ENCODE measurements at places on chromosomes 1 and 21.

GRCh38 chr1:192831706-192832355, 23.0 kb downstream of the RGS2 start:
- DNase-seq = no peak

DNA sequence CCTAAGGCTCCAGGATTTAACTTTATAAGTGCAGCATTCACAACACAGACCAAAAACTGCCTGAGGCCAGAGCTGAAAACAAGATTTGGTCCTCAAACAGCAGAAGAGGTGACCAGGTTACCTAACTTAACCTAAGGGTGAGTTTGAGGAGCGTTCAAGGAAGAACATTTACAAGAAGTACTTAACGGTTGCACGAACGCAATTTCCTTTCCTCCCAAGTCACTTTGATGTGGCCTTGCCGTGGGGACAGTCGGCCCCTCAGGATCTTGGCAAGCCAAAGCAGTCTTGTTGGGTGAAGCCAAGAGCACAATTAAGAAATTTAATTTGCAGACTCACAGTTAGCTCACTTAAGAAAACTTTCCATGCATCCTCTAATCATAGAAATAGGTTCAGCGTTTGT, 202.6 kb upstream of the COA6 start:
- DNase-seq = no peak

- DNase-seq = no peak
Observed at GRCh38 chr21:44529011-44529421, 11.0 kb downstream of the KRTAP10-1 start.

- peak; percentile 86 for DNase-seq
Observed at GRCh38 chr1:157045250-157046218, at the start of gene ARHGEF11. ARHGEF11 (minus strand) TSS chr1:157045742; CDS start chr1:157044330, 1,412 bp downstream.

- DNase-seq = no peak
Observed at GRCh38 chr1:42417166-42417565, 36.6 kb downstream of the RIMKLA start.

GRCh38 chr1:28751315-28752060, 14.7 kb downstream of the YTHDF2 start:
- DNase-seq = no peak

DNA sequence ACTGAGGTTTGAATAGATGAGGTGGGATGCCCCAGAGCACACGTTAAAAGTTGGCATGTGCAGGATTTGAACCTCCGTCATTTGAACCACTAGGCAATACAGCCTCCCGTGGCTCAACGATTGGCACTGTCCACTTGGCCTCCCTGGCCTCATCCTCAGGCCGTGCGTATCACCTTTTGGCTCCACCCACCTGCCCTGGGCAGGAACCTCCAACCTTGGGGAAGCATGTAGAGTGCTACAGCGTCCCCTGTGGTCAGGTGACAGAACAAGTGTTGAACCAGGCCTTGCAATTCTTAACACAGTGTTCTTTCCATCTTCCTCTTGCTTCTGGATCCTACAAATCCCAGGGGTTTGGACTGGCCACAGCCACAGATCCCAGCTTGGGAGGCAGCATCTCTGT, 112.6 kb downstream of the PAX7 start:
- no peak for DNase-seq

GRCh38 chr1:233217832-233218231, 77.7 kb downstream of the PCNX2 start:
- no peak for DNase-seq

DNA sequence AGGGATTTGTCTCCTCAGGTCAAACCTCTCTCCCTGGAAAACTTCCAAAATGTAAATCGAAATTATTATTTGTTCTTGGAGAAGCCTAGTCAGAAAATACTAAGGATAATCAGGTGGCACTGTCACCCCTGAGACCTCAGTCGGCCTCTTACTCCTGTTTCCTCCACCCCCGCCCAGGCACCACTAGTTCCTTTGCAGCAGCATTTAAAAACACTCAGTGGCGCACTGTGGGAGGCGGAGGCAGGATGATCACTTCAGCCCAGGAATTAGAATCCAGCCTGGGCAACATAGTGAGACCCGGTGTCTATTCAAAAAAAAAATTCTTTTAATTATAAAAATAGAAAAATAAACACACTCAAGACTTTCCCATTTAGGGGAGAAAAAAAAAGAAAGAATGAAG, 18.0 kb upstream of the IFNAR2 start:
- no peak for DNase-seq

GRCh38 chr1:235156265-235156664, 4.8 kb downstream of the RBM34 start:
- no peak for DNase-seq

DNA sequence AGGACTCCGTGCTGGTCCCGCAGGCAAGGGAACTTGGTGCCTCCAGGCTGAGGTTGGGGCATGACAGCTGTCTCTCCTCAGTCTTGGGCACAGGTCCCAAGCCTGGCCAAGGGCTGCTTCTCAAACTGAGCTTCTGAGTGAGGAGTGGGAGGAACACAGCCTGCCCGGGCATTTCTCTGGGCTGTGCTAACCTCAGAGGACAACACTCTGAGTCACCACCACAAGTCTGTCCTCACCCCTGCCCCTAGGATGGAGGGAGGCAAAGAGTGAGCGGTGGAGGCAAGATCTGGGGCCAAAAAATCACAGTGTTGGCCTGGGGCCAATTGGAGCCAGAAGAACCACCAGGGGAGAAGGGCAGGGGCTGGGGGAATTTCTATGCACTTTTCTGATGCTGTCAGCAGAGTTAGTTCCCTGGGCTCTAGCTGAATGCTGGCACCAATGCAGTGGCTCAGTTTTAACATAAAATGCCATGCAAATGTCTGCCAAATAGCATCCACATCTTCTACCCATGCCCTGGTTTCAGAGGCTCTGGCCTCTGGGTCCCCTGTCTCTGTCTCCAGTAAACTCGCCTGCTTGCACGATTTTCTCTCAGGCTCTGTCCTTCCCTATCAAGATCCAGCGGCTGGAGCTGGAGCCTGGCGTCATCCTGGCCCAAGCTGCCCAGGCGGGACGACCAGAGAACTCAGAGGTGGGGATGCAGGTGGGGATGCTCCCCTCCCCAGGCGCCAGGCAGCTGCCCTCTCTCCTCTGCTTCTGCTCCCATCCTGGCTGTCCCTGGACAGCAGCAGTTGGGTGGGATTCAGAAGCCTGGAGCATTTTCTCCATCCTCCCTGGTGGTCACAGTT, 11.0 kb upstream of the CDK18 start:
- DNase-seq = no peak

DNA sequence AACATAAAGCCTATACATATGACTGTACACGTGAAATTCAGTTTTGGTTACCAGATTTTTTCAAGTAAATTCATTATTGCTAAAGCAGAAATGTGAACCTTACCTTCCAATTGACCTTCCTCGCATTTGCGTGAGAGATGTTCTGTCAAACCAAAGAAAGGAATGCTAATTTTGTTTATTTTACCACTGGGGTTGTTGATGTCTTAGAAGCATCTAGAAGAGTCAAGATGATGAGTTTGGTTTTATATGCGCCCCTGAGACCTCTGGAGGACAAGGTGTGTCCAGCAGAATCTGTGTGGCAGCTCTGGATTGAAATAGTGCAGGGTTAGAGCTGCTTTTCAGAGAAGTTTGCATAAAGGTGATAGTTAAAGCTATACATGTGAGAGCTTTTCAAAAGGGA, 48.4 kb downstream of the ZBTB40 start:
- DNase-seq = no peak

DNA sequence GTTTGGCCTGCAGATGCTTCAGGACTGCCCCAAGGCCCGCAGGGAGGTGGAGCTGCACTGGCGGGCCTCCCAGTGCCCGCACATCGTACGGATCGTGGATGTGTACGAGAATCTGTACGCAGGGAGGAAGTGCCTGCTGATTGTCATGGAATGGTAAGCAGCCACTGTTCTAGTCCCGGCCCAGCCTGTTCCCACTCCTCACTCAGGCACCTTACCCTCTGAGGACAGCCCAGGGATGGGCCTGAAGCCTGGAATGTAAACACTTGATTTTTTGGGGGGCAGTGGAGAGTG, 41.9 kb upstream of the IL19 start:
- DNase-seq = no peak

Data from retina (tissue), 1 donor.